ENCODE measurements at places on chromosomes 16 and 17. TPM values are rescaled to one million over a fixed set of nuclear protein-coding genes. Genes with fewer than 3 reads are reported as not detected.

- DNase-seq: no peak
Observed at GRCh38 chr16:29736112-29736511, 9.7 kb downstream of the C16orf54 start.

- no peak for DNase-seq
Observed at GRCh38 chr17:17088541-17089525, 46.6 kb downstream of the MPRIP start.

The BHLHA9 gene
- total RNA-seq: not detected

The HELZ gene
- total RNA-seq: 63.5 TPM

The AXIN2 gene
- 16.6 TPM for total RNA-seq

All from osteocyte (in vitro differentiated cells).